Glomerular endothelial cell (primary cell): ENCODE measurements at places on chromosomes 1 and 21.
A peak's percentile ranks its signal among the peaks of the same experiment; 100 is the strongest.

GRCh38 chr1:157969697-157970485 is 23.6 kb upstream of the KIRREL1 start:
- DNase-seq: peak; percentile 84

DNA sequence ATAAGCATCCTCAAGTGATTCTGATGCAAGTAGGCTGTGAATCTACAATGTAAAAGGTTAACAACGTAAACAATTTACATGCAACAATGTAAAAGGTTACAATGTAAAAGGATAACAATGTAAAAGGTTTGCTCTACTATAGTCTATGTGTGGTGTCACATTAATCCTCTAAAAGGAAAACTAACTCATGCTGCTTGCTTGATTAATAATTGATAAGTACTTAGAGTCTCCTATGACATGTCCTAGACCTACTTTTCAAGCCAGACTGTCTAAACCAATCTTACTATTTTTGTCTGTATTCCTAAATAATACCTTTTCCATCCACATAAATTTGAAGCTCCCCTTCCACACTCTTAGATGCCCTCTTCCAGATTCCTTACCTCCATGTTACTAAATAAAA is 606.8 kb downstream of the LTN1 start:
- no peak for DNase-seq

GRCh38 chr1:43466403-43466802 is 12.7 kb upstream of the HYI start:
- no peak for DNase-seq

DNA sequence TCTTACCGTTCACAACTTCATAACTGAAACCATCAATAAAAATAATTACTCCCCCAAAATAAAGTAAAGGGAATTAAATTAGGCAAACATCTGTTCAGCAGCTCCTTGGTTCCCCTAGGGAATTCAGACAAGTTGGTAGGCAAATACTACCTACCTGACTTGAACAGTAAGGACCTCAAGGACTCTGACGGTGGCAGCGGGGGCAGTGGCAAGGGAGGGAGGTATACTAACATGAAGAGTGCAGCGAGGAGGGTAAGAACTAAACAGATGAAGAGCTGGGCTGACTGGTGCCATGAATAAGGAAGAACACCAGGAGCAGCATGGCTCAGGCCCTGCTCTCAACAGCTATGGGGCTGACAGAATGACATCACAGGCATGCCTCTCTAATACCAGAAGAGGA is 33.1 kb downstream of the MTOR start:
- no peak for DNase-seq

DNA sequence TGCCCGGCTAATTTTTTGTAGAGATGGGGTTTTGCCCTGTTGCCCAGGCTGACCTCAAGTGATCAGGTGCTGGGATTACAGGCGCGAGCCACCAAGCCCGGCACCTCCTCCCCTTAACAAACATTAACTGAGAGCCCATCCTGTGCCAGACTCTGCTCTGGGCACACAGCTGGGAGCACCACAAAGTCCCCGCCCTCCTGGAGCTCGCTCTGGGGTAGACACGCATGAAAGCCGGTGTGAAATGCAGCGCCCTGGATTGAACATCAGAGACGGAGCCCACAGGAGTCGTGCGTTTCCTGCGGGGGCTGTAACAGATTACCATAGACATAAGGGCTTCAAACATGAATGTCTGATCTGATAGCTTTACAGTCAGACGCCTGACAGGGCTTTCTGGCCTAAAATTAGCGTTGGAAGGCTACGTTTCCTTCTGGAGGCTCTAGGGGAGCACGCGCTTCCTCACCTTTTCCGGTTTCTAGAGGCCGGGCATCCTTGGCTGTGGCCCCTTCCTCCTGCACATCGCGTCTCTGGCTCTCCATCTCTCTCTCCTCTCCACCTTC is 14.3 kb downstream of the SLC27A3 start:
- DNase-seq: no peak

GRCh38 chr1:243490748-243491686 is 235.2 kb downstream of the SDCCAG8 start:
- no peak for DNase-seq

GRCh38 chr1:206488466-206488865 is 18.2 kb downstream of the IKBKE start:
- DNase-seq: no peak

GRCh38 chr21:37566790-37567615 is 200.4 kb downstream of the DYRK1A start:
- DNase-seq: no peak

DNA sequence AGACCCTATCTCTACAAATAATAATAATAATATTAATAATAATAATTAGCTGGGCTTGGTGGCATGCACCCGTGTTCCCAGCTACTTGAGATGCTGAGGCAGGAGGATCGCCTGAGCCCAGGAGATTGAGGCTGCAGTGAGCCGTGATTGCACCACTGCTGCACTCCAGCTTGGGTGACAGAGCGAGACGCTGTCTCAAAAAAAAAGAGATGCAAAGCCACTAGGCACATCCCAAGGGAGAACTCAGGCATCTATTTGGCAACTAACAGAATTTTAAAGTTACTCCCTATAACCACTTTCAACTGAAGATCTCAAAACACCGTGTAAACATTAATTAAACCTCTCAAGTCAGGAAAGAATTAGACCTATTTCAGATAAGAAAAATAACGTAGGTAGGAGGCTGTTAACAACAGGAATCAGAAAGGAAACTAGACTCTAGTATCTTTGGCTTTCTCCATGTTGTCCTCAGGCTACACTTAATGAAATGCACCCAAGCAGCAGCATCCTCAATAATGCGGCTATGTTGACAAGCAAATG is 3.7 kb downstream of the RNF19B start:
- no peak for DNase-seq

DNA sequence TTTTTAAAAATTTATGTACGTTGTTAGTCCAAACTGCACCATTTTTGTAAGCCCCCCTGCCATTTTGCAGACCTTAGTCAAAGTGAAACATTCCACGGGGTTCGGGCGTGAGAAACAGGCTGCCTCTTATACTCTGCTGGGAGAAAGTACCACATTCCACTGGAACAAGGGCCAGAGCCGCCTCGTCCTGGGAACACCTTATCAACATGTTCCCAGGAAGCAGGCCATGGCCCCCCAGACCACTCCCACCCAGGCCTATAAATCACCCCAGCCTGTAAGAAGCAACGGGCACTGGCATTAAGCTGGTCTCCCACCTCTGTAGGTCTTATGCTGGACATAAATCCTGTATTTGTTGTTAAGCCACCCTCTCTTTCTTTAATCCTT is 854 bp upstream of the ZRANB2 start:
- DNase-seq: no peak

DNA sequence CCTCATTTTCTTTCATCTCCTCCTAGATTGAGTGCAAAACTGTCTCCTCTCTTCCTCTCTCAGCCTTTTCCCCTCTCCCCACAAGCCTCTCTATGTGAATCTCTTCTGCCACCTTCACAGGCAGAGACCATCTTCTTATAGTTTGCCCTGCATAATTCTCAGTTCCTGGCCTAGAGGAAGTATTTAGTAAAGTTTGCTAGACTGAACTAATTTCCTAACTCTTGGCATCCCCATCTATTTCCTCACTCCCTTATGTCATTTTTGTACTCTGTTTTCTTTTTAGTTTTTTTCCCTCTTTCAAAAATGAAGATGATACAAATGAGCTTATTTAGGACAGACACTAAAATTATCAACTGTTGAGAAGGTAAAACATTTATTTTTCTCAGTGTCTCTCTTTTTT is 66.0 kb downstream of the XCL2 start:
- DNase-seq: no peak

GRCh38 chr21:27379354-27379753 is 412.5 kb upstream of the ADAMTS5 start:
- no peak for DNase-seq
